ENCODE measurements at places on chromosomes 6 and 20. TPM values are rescaled to one million over a fixed set of nuclear protein-coding genes. Genes with fewer than 3 reads are reported as not detected.

- H3K27me3 ChIP-seq, result no peaks in the 10 kb centered on the region
- no peaks in the 10 kb centered on the region for H3K4me1 ChIP-seq
These were observed 140.2 kb upstream of the MMS22L start for GRCh38 chr6:97423190-97423589.

DNA sequence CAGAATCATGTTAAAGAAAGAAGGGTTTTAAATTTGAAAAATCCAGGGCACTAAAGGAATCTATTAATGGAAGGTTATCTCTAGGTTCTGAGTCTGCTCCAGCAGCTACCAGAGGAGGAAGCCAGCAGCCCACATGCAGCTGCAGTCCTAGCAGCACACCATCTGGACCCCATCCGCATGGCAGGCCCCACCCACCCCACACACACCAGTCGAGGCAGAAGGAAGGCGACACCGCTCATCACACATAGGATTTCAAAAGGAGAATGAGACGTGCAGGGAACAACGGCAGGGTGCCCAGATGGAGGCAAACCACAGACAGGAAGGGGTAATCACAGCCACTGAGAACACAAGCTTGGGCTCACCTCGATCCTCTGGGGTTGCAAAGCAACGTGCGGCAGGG, 78.9 kb downstream of the GINS1 start:
- no peak overlapping the region for H3K27ac ChIP-seq
- no peaks in the 10 kb centered on the region for H3K27me3 ChIP-seq
- peaks cover 68% of the 10 kb centered on the region for H3K36me3 ChIP-seq
- DNase-seq, result no peak
- no peaks in the 10 kb centered on the region for H3K4me1 ChIP-seq

DNA sequence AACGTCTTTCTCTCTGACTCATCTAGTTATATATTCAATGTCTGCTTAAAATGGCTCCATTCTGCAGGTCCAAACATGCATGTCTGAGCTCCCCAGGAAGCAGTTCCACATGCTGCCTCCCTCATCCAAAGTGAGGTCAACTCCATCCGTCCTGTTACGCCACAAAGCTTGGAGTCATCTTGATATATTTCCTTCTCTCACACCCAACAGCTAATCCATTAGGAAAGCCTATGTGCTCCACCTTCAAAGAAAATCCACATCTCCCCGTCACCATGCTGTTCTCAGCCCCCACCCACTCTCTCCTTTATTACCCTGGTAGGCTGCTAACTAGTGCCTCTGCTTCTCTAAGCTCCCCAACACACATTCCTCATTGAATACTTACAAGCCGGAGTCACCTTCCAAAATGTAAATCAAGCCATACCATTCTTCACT, 130.2 kb upstream of the SYNDIG1 start:
- DNase-seq, result no peak
- no peaks in the 10 kb centered on the region for H3K36me3 ChIP-seq
- H3K27me3 ChIP-seq, result no peaks in the 10 kb centered on the region

GRCh38 chr6:142395768-142396231, 94.0 kb downstream of the ADGRG6 start:
- DNase-seq, result no peak
- H3K27ac ChIP-seq, result no peak overlapping the region
- no peaks in the 10 kb centered on the region for H3K36me3 ChIP-seq
- no peaks in the 10 kb centered on the region for H3K27me3 ChIP-seq
- no peaks in the 10 kb centered on the region for H3K4me1 ChIP-seq

GRCh38 chr6:8881663-8882062, 446.3 kb upstream of the SLC35B3 start:
- no peak overlapping the region for H3K27ac ChIP-seq
- no peak for DNase-seq
- no peak overlapping the region for H3K4me3 ChIP-seq
- H3K27me3 ChIP-seq, result no peaks in the 10 kb centered on the region
- H3K36me3 ChIP-seq, result no peaks in the 10 kb centered on the region
- H3K4me1 ChIP-seq, result no peaks in the 10 kb centered on the region

- H3K27ac ChIP-seq, result peak within 1 kb of the TSS; percentile 60
- peaks cover 20% of the 10 kb centered on the region for H3K36me3 ChIP-seq
- peak; percentile 98 for DNase-seq
These were observed at the start of gene HSD17B8 for GRCh38 chr6:33204415-33205190. HSD17B8 (plus strand) TSS chr6:33204655; CDS start chr6:33204669, 14 bp downstream.

- peak; percentile 45 for DNase-seq
- no peaks in the 10 kb centered on the region for H3K4me1 ChIP-seq
- no peaks in the 10 kb centered on the region for H3K36me3 ChIP-seq
- no peak overlapping the region for H3K4me3 ChIP-seq
These were observed 564.0 kb upstream of the AGPAT4 start for GRCh38 chr6:161837854-161838253.

GRCh38 chr6:16766836-16767745, 5.8 kb upstream of the ATXN1 start:
- DNase-seq, result no peak
- no peak overlapping the region for H3K27ac ChIP-seq
- H3K36me3 ChIP-seq, result no peaks in the 10 kb centered on the region
- H3K27me3 ChIP-seq, result no peaks in the 10 kb centered on the region
- H3K4me1 ChIP-seq, result peaks cover 60% of the 10 kb centered on the region
- H3K4me3 ChIP-seq, result no peak overlapping the region

- H3K27me3 ChIP-seq, result no peaks in the 10 kb centered on the region
- no peaks in the 10 kb centered on the region for H3K36me3 ChIP-seq
- no peak overlapping the region for H3K27ac ChIP-seq
- DNase-seq, result no peak
- H3K4me1 ChIP-seq, result no peaks in the 10 kb centered on the region
- no peak overlapping the region for H3K4me3 ChIP-seq
These were observed 242.1 kb downstream of the SOD2 start for GRCh38 chr6:159450815-159451465.

Gene CNR1
- total RNA-seq, result 25.7 TPM

- no peak for DNase-seq
- no peak overlapping the region for H3K27ac ChIP-seq
- no peaks in the 10 kb centered on the region for H3K27me3 ChIP-seq
- H3K4me3 ChIP-seq, result no peak overlapping the region
- peaks cover 12% of the 10 kb centered on the region for H3K36me3 ChIP-seq
These were observed 88.0 kb downstream of the ATP9A start for GRCh38 chr20:51680067-51680749.

Gene PPP1R14C
- total RNA-seq, result 0.26 TPM

Gene LHFPL5
- total RNA-seq, result not detected

GRCh38 chr6:11828262-11828870, 49.8 kb upstream of the ADTRP start:
- no peak overlapping the region for H3K4me3 ChIP-seq
- no peaks in the 10 kb centered on the region for H3K4me1 ChIP-seq
- no peaks in the 10 kb centered on the region for H3K27me3 ChIP-seq

- no peak overlapping the region for H3K4me3 ChIP-seq
- no peak for DNase-seq
- H3K4me1 ChIP-seq, result peaks cover 5% of the 10 kb centered on the region
- H3K27me3 ChIP-seq, result no peaks in the 10 kb centered on the region
These were observed 59.5 kb upstream of the ARMH2 start for GRCh38 chr6:24858177-24858653.

- no peaks in the 10 kb centered on the region for H3K36me3 ChIP-seq
- no peak overlapping the region for H3K4me3 ChIP-seq
- no peaks in the 10 kb centered on the region for H3K27me3 ChIP-seq
These were observed 31.4 kb upstream of the SIRPG start for GRCh38 chr20:1688886-1689538.

GRCh38 chr20:1210501-1210900, 7.2 kb downstream of the C20orf202 start:
- no peak for DNase-seq
- H3K4me3 ChIP-seq, result no peak overlapping the region
- no peaks in the 10 kb centered on the region for H3K36me3 ChIP-seq
- no peak overlapping the region for H3K27ac ChIP-seq

Gene OPRM1
- 1.1 TPM for total RNA-seq

GRCh38 chr20:49888212-49889000, 26.9 kb downstream of the SPATA2 start:
- no peak for DNase-seq
- H3K4me3 ChIP-seq, result no peak overlapping the region
- H3K27ac ChIP-seq, result peak overlapping the region; percentile 44
- H3K36me3 ChIP-seq, result peaks cover 52% of the 10 kb centered on the region
- H3K4me1 ChIP-seq, result peaks cover 51% of the 10 kb centered on the region

Gene HLA-DQB2
- total RNA-seq, result 0.33 TPM

Gene NTSR1
- 0.78 TPM for total RNA-seq

DNA sequence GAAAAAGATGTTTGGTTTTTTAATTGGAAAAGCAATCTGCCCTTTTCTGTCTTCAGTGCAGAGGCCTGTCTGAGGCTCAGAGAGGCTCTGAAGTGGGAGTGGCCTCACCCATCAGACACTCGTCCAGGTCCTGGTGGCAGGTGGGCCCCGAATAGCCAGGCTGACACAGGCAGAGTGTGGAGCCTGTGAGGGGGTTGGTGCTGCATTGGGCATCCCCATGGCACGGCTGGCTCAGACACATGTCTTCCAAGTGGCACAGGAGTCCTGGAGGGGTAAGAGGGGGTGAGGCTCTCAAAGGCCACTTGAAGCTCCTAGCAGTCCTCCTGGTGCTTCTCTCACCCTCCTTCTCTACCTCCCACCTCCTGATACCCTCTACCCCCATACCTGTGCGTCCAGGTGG, 3.8 kb downstream of the NOTCH4 start:
- no peaks in the 10 kb centered on the region for H3K27me3 ChIP-seq
- no peaks in the 10 kb centered on the region for H3K4me1 ChIP-seq
- no peaks in the 10 kb centered on the region for H3K36me3 ChIP-seq
- H3K27ac ChIP-seq, result no peak overlapping the region

- no peaks in the 10 kb centered on the region for H3K27me3 ChIP-seq
- no peak overlapping the region for H3K27ac ChIP-seq
- DNase-seq, result no peak
- H3K4me1 ChIP-seq, result peaks cover 7% of the 10 kb centered on the region
These were observed 69.0 kb downstream of the BTBD9 start for GRCh38 chr6:38570750-38571149.

Gene PSORS1C1
- total RNA-seq, result 0.34 TPM

GRCh38 chr20:25178563-25179438, 16.7 kb upstream of the ENTPD6 start:
- H3K27ac ChIP-seq, result peak overlapping the region; percentile 57
- DNase-seq, result no peak
- H3K27me3 ChIP-seq, result no peaks in the 10 kb centered on the region
- no peaks in the 10 kb centered on the region for H3K36me3 ChIP-seq

Gene CCDC167
- 15.1 TPM for total RNA-seq

DNA sequence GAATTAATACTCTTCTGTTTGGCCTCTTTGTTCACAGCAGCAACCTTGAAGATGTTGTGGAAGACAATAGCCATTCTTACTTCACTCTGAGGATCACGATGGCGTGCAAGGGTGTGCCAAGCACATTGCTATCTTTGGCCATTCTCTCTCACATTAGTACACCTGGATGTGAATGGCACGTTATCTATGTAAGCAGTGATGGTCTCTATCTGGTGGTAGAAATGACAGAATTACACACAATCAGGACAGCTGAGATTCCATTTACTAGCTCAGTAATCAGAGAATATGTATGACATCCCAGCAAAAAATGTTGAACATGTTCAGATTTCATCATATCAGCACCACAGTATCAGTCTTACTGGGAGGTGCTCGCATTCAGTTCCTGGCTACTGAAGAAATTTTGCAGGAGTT, 116.2 kb downstream of the LCA5 start:
- no peak overlapping the region for H3K4me3 ChIP-seq
- H3K4me1 ChIP-seq, result peaks cover 13% of the 10 kb centered on the region
- H3K36me3 ChIP-seq, result no peaks in the 10 kb centered on the region
- DNase-seq, result no peak
- H3K27me3 ChIP-seq, result no peaks in the 10 kb centered on the region

DNA sequence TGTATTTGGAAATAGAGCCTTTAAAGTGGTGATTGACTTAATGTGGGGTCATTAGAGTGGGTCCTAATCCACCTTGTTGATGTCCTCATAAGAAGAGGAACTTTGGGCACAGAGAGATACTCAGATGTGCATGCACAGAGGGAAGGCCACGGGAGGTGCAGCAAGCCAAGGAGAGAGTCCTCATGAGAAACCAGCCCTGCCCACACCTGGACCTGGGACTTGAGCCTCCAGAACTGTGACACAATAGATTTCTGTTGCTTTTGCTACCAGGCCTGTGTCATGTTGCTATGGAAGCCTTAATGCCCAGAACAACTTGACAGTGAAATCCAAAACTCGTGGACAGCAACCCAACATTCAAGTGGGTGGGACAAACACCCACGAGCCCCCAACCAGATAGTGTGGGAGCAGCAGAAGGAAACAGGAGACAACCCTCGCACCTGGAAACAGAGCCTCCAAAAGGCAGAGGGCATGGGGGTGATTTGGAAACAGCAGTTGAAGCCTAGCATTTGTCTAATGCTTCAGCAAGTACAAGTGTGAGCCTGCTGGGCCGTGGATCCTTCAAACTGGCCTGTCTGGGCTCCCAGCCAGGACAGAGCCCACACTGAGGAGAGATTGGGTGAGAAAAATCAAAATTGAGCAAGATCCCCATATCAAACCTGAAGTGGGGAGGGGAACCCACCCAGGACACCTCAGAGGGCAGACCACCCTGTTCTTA, 201.0 kb upstream of the CST7 start:
- no peak for DNase-seq
- no peak overlapping the region for H3K4me3 ChIP-seq
- H3K36me3 ChIP-seq, result no peaks in the 10 kb centered on the region
- H3K27ac ChIP-seq, result no peak overlapping the region

GRCh38 chr6:134217105-134217797, 100.7 kb downstream of the SGK1 start:
- no peak overlapping the region for H3K27ac ChIP-seq
- no peaks in the 10 kb centered on the region for H3K36me3 ChIP-seq
- H3K4me1 ChIP-seq, result no peaks in the 10 kb centered on the region
- no peaks in the 10 kb centered on the region for H3K27me3 ChIP-seq
- DNase-seq, result no peak

Measured in esophagus muscularis mucosa (tissue), 4 donors.